NCI-H1417 treated with DMSO at 0.1 percent for 48 hours (cell line): ENCODE measurements at places on chromosomes 6 and 20.

DNA sequence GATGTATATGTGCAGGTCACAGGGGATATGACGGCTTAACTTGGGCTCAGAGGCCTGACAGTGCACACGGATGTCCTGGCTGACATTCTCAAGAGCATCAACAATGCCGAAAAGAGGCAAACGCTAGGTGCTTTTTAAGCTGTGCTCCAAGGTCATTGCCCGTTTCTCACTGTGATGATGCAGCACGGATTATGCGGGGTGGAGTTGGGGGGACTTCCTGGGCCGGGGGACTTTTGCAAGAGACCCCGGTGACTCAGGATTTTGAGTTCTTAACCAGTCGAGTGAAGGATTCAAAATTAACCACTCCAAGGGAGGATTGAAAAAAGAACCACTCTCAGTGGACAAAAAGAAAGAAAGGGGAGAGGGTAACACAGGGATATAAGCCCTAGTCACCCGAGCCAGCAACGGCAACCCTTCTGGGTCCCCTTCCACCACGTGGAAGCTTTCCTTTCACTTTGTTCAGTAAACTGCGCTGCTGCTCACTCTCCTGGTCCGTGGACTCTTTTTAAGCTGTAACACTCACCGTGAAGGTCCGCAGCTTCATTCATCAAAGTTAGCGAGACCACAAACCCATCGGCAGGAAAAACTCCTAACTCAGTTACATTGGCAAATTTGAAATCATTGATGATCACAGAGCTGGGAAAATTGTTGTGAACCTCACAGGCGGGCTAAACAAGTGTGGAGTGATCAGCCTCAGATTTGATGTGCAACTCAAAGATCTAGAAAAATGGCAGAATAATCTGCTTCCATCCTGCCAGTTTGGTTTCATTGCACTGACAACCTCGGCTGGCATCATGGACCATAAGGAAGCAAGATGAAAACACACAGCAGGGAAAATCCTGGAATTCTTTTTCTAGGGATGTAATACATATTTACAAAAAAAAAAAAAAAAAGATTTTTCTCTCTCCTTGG lies 199.3 kb downstream of the ARID1B start:
- DNase-seq, result no peak

GRCh38 chr6:134358320-134358719 lies 40.4 kb upstream of the SGK1 start:
- no peak for DNase-seq

GRCh38 chr6:53951383-53951782 lies 156.6 kb downstream of the LRRC1 start:
- no peak for DNase-seq

- no peak for DNase-seq
Measured at GRCh38 chr6:31462026-31462963, 35.6 kb upstream of the MICB start.

- DNase-seq, result no peak
Measured at GRCh38 chr6:117491916-117492315, 9.4 kb downstream of the DCBLD1 start.

DNA sequence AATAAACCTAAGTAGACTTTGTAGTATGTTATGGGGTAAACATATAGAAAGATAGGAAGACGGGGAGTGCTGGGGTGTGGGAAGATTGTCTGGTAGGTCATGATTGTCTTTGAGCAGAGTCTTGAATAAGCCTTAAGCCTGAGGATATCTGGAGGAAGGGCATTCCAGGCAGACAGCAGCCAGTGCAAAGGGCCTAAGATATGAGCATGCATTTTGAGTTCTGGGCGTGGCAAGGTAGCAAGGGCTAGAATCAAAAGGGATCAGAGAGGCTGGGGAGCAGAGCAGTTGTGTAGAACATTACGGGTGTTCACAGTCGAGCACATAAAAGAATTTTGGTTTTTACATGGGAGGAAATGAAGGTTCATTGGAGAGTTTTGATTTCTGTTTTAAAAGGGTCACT lies 14.3 kb downstream of the BICRAL start:
- no peak for DNase-seq
